ENCODE measurements at places on chromosomes 5 and 9.

- DNase-seq: no peak
Measured at GRCh38 chr9:88673886-88674285, 138.9 kb downstream of the NXNL2 start.

- DNase-seq: no peak
Measured at GRCh38 chr5:62682059-62682458, 103.4 kb downstream of the LRRC70 start.

DNA sequence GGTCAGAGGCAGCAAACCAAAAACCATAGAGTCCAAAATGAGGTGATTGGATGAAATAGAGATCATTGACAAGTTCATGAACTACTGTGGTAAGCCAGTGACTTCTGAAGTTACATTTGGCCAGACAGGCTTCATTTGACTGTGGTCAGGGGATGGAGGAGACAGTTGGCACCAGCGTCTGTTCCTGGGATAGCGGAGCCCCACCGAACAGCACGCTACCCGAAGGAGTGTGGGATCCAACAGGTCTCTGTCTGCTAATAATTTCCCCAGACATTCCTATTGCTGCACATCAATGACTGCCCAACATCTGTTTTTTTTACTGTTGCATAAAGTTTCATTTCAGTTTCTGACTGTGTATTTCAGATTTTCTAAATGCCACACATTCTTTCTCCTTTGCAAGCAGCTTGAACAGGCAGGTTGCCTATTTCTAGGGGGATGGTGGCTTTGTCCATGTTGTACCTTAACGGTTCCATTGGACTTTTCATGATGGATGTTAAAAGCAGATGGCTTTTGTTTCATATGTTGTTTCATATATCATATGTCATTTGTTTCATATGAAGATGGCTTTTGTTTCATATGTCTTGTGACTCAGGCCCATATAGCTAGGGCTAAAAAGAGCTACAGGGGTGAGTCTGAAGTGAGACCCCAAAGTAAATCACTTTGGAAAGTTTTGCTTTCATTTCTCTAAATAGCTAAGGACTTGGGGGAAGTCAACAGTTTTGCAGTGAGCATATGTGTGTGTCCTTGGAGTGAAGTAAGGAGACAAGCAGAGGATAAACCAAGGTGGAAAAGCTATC, 180.8 kb downstream of the GOLPH3 start:
- no peak for DNase-seq

DNA sequence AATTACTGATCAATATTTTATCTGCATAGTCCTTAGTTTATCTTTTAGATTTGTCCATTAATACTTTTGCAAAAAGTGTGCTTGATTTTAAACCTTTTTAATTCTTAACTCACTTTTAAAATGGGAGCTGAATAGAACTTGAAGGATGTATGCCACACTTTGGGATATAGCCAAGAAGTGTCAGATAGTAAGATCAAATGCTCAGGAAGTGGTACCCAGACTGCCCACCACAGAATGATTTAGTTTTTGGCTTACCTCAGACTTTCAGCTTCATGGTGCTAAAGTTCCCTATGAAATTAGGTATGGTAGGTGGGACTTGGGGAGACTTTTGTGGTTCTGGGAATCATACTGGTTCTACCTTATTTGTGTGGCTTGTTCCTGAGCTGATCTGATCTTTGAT, 14.7 kb downstream of the FOCAD start:
- DNase-seq: no peak

- no peak for DNase-seq
Measured at GRCh38 chr9:131585375-131585774, 40.1 kb downstream of the PRRT1B start.

DNA sequence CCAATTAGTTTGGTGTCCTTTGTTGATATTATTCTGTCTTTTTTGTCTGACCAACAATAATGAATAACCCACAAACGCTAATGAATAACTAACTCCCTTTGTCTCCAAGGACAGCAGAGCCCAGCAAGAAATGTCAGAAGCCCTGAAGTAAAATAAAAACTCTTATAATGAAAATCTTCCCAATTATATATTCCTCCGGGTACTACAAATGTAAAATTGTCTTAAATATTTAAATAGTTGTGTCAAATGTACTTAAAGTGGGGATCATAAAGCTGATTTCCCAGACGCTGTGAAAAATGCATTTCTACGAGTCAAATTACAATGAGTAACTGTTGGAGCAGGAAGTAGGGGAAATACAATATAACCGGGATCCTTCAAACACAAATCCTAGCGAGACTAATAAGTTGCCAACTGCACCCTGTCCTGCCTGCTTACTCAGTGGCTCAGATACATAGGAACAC, 22.3 kb downstream of the GLIS3 start:
- no peak for DNase-seq

GRCh38 chr9:137582286-137582860, 3.6 kb upstream of the DPH7 start:
- no peak for DNase-seq

GRCh38 chr5:106818552-106818951, 852.2 kb downstream of the EFNA5 start:
- DNase-seq: no peak

DNA sequence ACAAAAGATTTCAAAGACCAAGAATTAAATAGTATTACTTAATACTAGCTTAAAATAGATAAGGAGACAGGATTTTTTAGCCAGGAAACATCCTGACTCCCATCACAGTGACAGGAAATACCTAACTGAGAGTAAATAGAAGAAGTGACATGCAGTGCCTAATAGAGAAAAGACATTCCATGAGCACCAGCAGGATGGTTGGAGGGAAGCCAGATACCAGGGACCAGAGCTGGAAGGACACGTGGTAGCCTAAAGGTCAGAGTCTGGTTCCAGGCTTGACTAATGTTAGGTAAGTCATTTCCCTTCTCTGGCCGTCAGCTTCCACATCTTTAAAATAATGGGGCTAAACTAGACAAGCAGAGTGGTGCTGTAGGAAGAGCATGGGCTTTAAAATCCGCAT, 41.6 kb downstream of the CDK5RAP2 start:
- no peak for DNase-seq

GRCh38 chr5:146475906-146476305, 28.8 kb downstream of the TCERG1 start:
- DNase-seq: no peak

- DNase-seq: no peak
Measured at GRCh38 chr9:26685818-26686217, 206.8 kb downstream of the CAAP1 start.

Measured in uterus (tissue), 4 donors.